Stimulated activated CD4-positive, alpha-beta T cell treated with anti-CD3 and anti-CD28 coated beads, Interleukin-1b, Interleukin-23, amount 100 ng/mL, for 24 hours (primary cell): ENCODE measurements at places on chromosomes 2 and 18.

- no peak for DNase-seq
Measured at GRCh38 chr2:150081775-150082481, 405.5 kb downstream of the RND3 start.

DNA sequence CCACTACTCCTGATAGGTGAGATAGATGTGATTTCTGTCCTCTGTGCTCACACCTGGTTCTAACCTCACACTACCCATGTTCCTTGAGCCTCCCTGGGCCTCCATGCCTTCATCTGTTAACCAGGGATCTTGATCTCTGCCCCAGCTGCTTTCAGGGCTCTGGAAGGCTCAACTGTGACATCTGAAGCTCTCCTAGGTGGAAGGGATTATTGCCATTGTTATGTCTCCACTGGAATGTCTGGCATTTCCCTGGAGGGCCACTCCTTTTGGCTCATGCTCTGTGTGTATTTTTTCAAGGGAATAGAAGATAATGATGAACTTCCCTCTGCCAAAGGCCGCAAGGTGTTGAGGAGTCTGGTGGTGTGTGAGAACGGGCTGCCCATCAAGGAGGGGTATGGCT is 41.2 kb downstream of the PCARE start:
- DNase-seq, result no peak

DNA sequence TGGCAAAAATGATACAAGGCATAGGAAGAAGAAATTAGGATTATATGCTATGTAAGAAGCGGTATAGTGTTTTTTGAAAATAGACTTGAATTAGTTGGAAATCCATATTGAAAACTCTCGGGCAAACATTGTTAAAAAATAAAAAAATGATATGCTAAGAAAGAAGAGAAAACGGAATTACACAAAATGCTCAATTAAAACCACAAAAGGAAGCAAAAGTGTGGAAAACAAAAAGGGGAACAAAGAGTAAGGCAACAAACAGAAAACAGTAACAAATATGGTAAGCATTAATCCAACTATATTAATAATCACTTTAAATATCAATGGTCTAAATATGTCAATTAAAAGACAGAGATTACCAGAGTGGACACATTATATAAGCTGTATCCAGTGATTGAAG is 58.4 kb downstream of the TXNL1 start:
- DNase-seq, result no peak

GRCh38 chr18:9520666-9521065 is 45.4 kb downstream of the RALBP1 start:
- no peak for DNase-seq

- no peak for DNase-seq
Measured at GRCh38 chr2:142937347-142937746, 59.9 kb downstream of the KYNU start.

DNA sequence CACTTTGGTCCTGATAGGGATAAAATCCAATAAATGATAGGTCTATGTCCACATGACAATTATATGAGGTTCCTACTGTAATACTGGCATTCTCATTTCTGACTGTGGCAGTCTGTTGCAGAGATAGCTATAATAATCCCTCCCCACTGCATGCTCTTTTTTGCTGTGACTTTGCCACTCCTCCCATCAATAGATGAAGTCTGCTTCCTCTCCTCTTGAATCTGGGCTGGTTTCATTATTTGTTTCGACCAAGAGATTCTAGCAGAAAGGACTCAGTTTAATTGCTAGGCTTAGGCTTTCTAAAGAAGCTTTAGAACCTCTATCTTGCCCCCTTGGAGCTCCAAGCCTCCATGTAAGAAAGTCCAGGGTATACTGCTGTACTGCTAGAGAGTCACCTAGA is 23.3 kb upstream of the CREB1 start:
- no peak for DNase-seq

GRCh38 chr2:72032481-72033041 is 115.1 kb downstream of the CYP26B1 start:
- no peak for DNase-seq

DNA sequence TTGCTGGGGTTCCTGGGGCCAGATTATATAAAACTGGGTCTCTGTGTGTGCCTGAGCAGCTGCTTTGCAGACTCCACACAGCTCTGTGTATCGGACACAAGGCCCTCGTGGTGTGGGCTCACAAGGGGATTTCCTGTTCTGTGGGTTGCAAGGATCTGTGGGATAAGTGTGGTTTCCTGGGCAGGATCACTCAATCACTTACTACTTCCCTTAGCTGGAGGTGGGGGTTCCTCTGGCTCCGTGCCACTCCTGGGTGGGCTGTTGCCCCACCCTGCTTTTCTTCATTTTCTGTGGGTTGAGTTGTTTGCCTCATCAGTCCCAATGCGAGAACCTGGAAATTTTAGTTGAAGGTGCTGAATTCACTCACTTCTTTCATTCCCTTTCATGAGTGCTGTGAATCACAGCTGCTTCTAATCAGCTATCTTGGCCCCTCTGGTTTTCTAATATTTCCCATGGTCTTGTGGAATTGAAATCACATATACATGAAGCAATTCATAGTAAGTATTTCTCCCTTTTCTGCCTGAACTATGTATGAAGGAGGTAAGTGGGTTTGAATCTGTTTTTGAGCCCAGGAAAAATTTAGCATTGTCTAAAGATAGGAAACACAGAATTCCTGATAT is 196.3 kb downstream of the DCDC2C start:
- DNase-seq, result no peak

GRCh38 chr2:105655244-105655643 is 89.5 kb upstream of the NCK2 start:
- no peak for DNase-seq

DNA sequence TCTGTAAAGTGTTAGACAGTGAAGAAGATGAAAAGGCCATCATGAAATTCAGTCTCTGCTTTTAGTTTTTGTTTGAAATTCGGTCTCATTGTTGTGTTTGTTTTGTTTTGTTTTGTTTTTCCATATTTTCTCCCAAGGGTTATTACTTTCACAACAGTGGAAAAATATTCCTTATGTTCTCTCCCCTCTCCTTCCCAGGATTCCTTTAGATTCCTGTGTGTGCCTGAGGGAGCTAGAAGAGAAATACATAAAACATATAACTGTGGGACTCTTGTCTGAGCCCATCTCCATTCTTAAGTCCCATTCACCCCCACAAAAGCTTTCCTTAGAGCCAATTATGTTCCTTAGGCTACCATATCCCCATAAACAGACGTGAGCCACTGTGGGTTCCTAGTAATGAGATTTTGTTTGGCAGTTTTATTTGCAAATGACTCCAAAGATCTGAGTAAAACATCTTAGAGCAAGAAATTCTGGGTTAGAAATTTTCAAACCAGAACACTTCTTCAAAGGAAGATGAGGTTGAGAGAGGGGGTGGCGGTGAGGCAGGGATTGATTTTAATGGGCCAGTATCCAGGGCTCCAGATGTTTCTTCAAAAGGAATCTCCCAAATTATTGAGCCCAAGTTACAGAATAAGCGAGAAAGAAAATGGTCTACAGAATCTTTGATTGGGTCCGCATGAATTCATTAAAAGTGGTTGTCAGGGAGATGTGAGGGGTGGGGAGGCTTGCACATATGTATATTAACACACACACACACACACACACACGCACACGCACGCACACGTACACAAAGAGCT is 157.8 kb upstream of the TNP1 start:
- DNase-seq, result no peak

DNA sequence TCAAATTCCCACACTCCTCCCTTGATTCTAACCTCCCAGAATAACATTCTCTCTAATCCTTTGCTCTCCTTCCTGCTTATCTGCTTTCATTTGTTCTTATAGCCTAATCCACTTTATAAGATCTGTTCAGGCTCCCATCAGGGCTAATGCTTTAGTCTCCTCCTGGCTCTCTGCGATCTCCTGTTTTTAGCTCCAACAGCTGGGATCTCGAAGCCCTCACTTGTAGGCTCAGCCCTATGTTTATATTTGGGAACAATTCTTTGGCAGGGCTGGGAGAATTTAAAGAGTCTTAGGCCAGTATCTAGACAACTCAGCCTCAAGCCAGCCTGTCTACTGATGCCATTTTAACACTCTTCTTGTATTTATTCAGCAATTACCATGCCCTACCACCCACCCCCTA is 27.2 kb upstream of the RAPH1 start:
- DNase-seq, result no peak

- DNase-seq, result no peak
Measured at GRCh38 chr18:28438381-28438780, 261.5 kb upstream of the CDH2 start.

DNA sequence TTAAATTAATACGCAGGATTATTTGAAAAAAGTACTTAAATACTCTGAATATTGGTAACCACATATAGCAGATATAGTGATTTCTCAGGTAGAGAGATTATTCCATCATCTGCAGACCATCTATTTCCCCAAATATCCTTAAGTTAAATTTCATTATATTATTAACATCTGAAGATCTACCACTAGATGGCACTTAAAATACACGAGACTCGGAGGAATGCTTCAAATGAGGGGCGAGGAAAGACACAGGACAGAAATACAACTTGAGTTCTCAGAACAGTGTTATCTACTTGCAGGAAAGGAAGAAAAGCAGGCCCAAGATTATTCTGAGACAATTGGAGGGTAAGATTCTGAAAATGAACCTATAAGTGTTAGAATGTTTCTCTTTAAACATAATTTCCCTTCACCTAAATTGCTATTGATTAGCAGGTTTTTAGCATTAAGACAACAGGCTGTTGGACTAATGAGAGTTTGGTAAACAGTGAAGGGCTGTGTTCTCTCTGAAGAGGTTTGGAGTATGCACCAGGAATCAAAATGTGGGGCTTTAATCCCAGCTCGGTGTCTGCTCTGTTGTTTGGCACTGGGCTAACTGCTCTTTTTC is 76.9 kb upstream of the GCFC2 start:
- no peak for DNase-seq

- no peak for DNase-seq
Measured at GRCh38 chr2:176291335-176291734, 22.1 kb downstream of the MTX2 start.

DNA sequence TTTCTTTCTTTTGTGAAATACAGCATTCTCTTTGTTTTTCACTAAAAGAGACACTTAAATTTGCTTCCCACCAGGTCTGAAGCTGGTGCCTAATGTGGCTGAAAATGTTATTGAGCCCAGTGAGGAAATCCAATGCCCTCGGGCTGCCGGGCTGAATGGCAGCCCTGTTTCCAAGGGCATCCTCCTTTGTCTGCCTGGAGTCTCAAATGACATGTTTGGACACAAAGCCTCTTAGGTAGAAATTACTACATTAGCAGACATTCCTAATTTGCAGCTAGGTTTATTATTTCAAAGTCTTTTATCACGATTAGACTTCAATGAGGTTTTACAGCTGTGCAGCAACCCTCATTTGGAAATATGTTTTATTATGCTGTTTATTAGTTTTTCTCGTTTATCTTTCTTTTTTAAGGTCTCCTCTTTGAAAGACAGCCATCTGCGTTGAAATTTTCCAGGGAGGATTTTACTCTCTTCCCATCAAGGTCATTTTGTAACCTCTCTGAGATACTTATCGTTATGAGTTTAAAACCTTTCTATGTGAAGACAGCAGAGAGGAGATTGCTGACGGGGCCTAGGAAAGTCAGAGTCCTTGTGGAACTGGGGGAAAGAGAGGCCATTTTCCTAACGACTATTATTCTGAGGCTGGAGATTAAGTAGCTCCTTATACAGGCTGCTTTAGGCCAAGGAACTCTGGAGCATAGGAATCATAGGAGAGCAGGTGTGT is 59.0 kb upstream of the ZNF532 start:
- DNase-seq, result no peak

DNA sequence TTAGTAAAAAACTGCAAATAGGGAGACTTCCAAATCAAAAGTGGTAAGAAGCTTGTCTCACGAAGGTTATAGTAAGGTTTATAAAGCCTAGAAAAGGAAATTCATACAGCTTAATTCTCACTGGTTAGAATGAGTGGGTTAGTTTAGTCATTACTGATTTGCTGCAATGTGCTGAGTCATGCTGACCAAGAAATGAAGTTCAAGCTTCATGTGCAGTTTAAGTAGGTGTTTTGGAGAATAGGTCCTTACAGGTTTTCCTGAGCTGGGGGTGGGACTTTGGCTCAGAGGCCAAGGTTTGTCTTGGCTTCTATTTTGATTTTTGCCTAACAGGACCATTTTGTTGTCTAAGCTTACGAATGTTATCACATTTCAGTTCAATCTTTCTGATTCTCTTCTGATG is 15.1 kb downstream of the CLIP4 start:
- no peak for DNase-seq

GRCh38 chr2:49332415-49332814 is 178.1 kb upstream of the FSHR start:
- DNase-seq, result no peak

GRCh38 chr2:83817511-83817910 is 641.6 kb downstream of the SUCLG1 start:
- no peak for DNase-seq

GRCh38 chr2:106885971-106886915 is at the start of gene ST6GAL2:
Gene ST6GAL2, minus strand, starts transcription at chr2:106886167. Its CDS starts 42,190 bp downstream, at chr2:106843977.
- DNase-seq, result no peak

- no peak for DNase-seq
Measured at GRCh38 chr2:138948070-138948539, 167.9 kb upstream of the NXPH2 start.

- DNase-seq, result no peak
Measured at GRCh38 chr2:36561237-36561944, 36.6 kb downstream of the FEZ2 start.

- no peak for DNase-seq
Measured at GRCh38 chr2:101792208-101792607, 94.7 kb downstream of the MAP4K4 start.

DNA sequence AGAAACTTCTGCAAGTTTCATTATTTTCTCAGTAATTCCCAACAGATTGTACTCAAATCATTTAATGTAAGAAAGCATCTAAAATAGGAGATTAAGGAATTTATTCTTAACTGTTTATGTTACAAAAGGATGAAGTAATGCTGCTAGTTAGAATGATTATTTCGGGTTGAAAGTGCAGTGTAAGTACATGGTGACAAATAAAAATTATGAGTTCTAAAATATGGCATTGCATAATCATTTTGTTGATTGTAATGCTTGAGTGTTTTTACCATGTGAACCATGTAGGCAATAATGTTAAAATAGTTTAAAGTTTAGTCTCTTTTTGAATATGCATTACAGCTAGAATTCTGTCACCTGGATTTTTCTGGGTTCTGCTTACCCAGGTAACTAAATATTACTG is 149.0 kb upstream of the SP5 start:
- DNase-seq, result no peak

- DNase-seq, result no peak
Measured at GRCh38 chr2:70553334-70553583, 367 bp downstream of the TGFA start.

DNA sequence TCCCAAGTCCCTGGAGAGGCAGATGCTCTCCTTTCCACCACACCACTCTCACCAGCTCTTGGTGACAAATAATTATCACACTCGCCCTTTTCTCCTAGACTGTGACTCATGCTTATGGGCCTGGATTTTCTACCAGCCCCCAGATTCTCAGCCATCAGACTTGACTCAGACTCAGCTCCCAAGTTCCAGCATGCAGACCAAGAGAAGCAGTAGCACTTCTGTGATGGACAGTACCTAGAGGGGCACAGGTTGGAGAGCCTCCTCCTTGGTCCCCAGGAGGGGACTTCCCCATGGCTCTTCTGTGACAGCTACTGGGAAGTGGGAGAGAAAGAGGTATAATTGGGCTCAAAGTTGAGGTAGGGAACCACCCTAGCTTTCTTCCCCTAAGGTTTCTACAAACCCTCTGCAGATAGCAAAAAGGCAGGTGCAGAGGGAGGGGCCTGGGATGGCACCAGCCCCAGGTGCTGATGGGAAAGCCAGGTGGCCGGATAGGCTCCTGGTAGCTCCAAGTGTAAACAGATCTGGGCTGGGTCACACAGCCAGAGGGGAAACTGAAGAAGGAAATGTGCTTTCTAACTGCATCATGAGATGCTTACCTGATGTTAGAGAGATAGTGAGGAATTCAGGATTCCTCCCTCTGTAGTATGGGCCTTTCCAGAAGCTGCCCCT is 4.1 kb downstream of the TCF23 start:
- no peak for DNase-seq

- no peak for DNase-seq
Measured at GRCh38 chr2:18065249-18065648, 186.8 kb downstream of the KCNS3 start.
